ENCODE measurements at places on chromosomes 7 and 10.

- DNase-seq, result no peak
Measured at GRCh38 chr7:128075242-128076095, 44.2 kb upstream of the LRRC4 start.

- no peak for DNase-seq
Measured at GRCh38 chr7:44175730-44176129, 13.5 kb downstream of the GCK start.

DNA sequence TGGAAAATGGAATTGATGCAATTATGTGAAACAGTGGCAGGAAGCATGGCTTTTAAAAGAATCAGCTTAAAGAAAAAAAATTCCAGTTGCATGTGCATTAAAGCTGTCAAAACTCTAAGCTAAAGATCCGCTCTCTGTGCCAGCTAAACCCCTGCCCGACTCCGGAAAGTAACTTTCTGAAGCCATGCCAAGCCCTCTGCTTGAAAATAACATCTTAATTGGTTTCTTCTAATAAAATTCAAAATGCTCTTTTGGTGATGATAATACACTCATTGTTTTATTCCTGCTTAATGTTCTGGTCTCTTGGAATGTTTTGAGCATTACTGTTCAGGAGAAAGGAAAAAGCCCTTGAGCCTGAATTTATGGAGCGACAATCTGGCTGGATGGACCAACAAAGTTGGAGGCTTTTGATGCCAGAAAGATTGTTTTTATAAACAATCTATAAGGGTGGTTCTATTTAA lies 11.7 kb downstream of the SEMA3C start:
- DNase-seq, result no peak

- DNase-seq, result no peak
Measured at GRCh38 chr10:97481071-97481470, 17.2 kb downstream of the MMS19 start.

GRCh38 chr7:5211730-5212482 lies 21.9 kb downstream of the WIPI2 start:
- no peak for DNase-seq

- no peak for DNase-seq
Measured at GRCh38 chr10:99598781-99599509, 21.3 kb downstream of the SLC25A28 start.

- DNase-seq, result no peak
Measured at GRCh38 chr7:142351145-142351544, 93.3 kb upstream of the PRSS58 start.

- DNase-seq, result no peak
Measured at GRCh38 chr10:25842146-25842545, 91.9 kb upstream of the MYO3A start.

- no peak for DNase-seq
Measured at GRCh38 chr7:135842446-135843179, 94.0 kb upstream of the FAM180A start.

DNA sequence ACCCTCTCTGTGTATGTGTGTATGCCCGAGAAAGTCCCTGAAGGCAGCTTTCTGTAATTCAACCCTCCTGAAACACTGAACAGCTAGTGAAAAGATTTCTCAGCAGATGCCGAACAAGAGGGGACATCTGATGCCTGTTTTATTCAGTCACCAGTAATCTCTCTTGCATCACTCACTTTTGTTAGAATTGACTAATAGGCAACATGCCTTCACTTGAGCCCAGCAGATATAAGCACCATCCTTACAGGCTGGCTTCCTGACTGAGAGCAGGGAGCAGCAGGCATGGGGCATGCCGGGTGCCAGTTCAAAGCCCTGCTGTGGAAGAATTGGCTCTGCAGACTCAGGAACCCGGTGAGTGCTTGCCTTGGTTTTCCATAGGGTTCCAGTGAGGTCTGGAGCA lies at the start of gene ABCA13:
ABCA13 (plus strand) TSS at position 257 of the 400 bp plus-strand sequence; CDS start at position 283, 26 bp downstream.
- no peak for DNase-seq

DNA sequence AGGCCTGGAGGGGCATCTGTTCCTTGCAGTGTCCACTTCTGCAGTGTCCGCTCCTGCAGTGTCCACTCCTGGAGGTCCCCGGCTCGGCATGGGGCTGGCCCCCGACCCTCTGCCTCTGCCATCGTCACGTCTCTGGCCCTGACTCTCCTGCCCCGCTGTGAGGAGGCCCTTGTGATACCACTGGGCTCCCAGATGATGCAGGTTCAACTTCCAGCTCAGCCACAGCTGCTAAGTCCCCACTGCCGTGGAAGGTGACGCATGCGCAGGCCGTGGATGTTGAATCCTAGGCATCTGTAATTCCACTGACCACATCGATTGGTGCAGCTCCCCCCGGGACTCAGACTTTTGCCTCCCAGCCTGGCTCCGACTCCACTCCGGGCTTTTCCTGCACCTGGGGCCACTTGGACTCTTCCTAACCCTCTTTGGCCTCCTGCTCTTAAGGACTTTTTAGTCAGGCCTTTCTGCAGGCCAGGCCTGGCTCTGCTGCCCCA lies 95.1 kb downstream of the GLRX3 start:
- DNase-seq, result no peak

- DNase-seq, result no peak
Measured at GRCh38 chr10:97427571-97428179, 1.7 kb downstream of the PGAM1 start.

- DNase-seq, result no peak
Measured at GRCh38 chr7:22208799-22209198, 148.2 kb downstream of the RAPGEF5 start.

- no peak for DNase-seq
Measured at GRCh38 chr10:58653139-58653538, 140.5 kb downstream of the BICC1 start.

DNA sequence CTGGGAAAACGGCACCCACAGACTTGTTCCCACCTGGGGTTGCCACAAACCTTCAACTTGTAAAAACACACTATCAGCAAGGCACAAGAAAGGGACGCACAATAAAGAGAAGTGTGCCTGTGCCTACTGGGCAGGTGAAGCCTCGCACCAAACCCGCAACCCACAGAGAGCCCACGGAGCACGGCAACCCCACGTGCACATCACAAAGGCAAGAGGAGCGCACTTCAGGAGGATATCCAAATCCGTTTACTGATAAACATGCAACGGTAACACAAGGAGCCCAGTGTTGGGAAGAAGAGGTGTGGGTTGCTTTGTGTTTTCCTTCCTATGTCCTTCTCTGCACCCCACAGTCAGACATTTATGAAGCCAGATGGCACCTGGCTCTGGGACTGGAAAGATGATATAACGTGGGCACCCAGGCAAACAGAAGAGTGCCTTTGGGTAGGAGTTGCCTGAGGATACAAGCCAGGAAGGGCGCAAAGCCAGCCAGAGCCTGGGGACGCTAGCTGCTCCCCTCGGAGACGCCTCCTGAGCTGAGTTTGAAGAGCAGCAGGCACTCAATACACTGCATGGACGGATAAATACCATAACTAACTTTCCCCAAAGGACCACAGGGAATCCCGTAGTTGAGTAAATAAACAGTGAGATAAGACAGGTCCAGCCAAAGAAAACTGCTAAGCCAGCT lies 41.6 kb downstream of the TCERG1L start:
- DNase-seq, result no peak
